Fibroblast of skin of left quadriceps (primary cell): ENCODE measurements at places on chromosomes 3 and 15.

GRCh38 chr15:91348752-91349500 is 248.9 kb downstream of the SV2B start:
- peak; percentile 35 for DNase-seq

DNA sequence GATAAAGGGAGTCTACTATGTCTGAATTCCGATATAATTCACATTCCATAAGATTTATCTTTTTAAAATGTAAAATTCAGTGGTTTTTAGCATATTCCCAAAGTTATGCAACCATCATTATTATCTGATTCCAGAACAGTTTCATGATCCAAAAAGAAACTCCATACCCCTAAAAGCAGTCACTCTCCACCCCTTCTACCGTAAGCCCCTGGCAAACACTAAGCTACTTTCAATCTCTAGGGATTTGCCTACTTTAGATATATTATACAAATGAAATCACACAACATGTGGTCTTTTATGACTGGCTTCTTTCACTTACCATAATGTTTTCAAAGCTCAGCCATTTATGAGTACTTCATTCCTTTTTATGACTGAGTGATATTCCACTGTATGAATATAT is 65.6 kb downstream of the TMEM212 start:
- no peak for DNase-seq

- DNase-seq = no peak
Observed at GRCh38 chr3:186825872-186826409, 16.6 kb upstream of the ADIPOQ start.

GRCh38 chr15:99303907-99304306 is 52.6 kb downstream of the LRRC28 start:
- no peak for DNase-seq

GRCh38 chr3:41315126-41315525 is 115.8 kb downstream of the CTNNB1 start:
- no peak for DNase-seq
